ENCODE measurements at places on chromosomes 13 and 19.

DNA sequence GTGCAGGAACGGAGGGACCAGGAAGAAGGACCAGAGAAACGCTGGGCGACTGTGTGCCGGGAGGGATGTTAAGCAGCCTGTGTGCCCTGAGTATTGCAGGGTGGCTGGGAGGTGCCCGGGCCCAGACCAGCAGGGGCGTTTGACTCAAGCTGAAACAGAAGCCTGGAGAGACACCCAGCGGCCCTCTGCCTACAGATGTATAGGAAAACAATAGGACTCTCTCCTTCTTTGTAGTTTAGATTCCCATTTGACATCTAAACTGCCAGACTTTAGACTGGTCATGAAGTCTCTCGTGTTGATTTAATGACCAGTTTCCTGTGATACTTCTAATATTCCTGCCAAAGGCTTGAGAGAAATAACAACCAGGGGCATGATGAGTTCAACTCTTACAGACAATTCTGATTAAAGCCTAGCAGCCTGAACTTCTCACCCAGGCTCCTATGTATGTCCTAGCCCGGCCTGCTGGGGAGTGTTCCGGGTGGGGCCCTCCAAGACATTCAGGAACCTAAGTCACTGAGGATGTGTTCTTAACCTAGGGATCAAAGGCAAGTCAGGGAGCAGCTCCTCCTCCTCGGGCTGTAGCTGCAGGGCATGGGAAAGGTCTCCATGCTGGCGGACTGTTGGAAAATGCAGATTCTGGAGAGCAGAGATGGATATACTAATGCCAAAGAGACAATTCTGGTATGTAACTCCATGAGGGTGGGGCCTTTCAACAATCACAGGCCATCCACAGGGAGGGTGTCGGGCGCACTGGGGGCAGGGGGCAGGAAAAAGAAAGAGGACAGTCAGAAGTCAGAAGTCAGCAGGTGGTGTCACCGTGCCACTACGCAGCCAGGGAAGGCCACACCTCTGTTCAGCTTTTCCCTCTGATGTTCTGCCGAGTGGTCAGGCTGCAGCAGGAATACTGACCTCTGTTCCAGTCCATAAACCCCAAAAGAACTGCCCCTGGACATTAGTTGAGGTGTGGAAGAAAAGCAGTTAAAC lies 131.8 kb downstream of the STARD13 start:
- DNase-seq: no peak

DNA sequence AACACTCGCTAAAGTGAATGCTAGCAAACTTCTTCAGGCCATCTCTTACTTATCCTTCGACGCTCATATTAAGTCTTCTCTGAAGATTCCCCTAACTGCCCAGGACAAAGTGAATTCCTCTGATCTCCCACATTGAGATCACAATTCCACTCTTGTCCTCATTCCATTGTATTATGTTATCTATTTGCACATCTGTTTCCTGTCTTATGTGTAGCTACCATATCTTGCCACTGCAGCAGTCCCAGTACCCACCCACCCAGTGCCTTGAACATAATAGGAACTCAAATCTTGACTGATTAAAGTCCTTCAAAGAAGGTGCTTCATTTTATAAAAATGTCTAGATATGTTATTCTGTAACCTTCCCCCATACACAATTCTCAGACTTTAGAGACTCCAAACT lies 702.3 kb downstream of the DIAPH3 start:
- no peak for DNase-seq

DNA sequence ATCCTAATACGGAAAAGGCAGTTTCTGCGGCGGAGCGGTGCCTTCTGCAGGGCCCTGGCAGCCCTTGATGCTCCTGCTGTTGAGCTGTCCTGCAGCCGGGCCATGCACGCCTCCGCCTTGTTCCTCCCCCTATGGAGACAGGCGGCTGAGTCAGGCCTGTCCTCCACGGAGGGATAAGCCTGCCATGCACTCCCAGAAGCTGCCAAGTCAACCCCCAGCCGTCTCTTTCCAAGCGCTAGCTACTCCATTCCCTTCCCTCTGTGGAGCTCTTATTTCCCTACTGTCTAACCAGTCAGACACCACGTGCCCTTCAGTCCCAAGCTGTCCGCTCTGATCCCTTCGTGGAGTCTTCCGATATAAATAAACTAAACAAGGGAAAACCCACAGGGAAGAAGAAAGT lies 197.0 kb downstream of the COL4A1 start:
- no peak for DNase-seq

- no peak for DNase-seq
Measured at GRCh38 chr13:51682686-51683085, 98.4 kb downstream of the WDFY2 start.
